Posterior vena cava (tissue), 2 donors: ENCODE measurements at places on chromosomes 16 and 17.

DNA sequence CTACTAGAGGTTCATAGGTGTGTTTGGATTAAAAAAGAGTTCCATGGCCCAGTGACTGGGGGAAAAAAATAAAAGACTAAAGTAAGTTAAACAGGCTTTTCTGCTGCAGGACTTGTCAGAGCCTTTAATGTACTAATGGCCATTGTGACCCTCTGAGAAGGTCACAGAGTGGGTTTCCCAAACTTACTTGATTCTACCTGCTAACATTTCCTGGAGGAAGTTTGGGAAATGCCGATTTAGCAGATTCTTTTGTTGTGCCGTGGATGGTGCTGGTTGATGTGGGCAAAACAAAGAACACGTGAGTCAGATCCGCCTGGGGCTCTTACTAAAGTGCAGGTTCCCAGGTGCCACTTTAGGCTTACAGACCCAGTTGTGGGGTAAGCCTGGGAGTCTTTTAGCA is 13.6 kb upstream of the STH start:
- DNase-seq: peak; percentile 10

DNA sequence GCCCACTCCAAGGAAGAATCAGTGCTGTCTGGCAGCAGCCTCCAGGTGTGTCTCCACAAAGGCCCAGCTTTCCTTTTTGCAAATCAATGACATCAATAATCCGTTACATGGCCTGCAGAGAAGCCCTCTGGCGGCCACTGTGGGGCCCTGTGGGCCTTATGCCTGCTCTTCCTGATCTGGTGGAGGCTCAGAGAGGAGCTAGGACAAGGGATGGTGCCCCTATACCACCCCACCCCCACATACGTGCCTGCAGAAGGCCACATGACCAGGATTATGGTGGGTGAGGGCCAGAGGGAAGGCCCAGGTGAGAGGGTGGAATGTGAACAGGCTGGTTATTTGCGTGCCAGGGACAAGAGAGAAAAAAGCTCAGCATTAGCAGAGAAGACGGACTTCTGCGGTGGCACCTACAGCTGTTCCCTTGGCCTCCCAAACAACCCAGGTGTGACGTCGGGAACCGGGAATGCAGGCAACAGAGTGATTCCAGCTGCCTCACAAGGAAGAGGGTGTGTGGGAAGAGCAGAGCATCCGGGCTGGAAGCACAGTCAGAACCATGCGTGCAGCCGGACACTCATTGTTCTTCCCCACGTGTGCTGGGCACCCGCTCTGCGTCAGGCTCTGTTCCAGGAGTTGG is 22.5 kb downstream of the EIF4A3 start:
- peak; percentile 54 for DNase-seq

DNA sequence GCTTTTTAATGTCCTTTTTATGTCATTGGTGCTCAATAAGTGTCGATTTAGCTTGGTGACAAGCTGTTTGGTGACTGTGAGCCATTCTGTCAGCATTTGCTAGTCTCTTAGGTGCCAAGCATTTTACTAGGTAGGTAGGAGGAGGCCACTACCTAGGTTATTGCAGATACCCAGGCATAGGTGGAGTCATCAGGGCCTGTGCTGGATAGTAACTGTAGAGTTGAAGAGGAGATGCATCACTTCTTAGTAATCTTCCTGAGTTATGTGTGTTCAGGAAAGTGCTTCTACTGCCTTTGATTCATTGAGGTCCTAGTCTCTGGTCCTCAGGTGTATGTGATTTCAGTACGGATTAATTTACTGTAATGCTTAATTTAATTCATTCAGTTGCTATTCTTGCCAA is 17.7 kb downstream of the USP10 start:
- no peak for DNase-seq

GRCh38 chr17:6187836-6188235 is 117.7 kb downstream of the WSCD1 start:
- no peak for DNase-seq

GRCh38 chr16:88883946-88884345 is 17.5 kb upstream of the PABPN1L start:
- no peak for DNase-seq

DNA sequence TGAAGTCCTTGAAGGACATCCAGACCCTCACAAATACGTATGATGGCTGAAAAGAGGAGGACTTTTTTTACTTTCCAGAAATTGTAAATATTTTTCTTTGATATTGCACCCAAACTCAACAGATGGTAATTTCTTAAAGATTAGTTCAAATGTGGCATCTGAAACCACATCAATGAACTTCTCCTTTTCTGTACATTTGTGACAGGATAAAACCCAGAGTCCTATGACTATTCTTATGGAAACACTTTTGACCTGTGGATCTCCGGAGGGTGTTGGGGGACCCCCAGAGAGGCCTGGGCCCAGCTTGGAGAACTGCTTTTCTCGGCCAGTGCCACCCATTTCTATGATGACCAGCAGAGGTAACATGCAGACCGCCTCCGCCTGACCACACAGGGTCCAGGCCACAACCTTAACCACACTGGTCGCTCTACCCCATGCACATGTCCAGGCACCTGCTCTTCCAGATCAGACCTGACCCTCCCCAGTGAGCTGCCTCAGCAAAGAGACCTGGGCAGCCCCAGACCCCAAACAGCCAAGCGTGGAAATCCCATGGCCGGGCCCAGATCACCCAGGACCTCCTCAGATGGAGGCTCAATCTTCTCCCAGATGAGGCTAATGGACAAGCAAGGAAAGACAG is 22.7 kb downstream of the RPH3AL start:
- peak; percentile 31 for DNase-seq

GRCh38 chr16:56932721-56933619 is 1.0 kb downstream of the HERPUD1 start:
- DNase-seq: peak; percentile 93

- DNase-seq: no peak
These were observed 41.4 kb upstream of the PIRT start for GRCh38 chr17:10879190-10879836.
